ENCODE measurements at places on chromosomes 7 and 10.

- no peak for DNase-seq
These were observed 187.4 kb downstream of the PARD3 start for GRCh38 chr10:34627741-34628140.

DNA sequence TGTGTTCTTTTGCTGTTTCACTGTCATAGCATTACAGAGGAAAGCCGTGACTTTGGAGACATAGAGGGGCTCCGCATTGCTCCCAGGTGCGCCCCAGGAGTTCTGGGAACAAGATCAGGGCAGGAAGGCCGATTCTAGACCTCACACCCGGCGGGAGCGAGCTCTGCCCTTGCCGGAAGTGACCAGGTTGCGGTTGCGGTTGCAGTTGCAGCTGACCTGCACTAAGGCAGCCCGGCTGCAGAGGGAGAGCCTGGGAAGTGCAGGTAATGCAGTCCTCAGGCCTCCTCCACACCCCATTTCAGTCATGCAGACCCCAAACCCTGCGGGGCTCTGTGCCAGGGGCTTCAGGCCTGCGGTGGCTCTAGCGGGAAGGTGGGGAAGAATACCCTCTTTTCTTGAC lies 130.0 kb upstream of the LANCL2 start:
- DNase-seq: no peak

- DNase-seq: no peak
These were observed 261.0 kb downstream of the STK31 start for GRCh38 chr7:23971031-23971430.

- no peak for DNase-seq
These were observed 71.4 kb downstream of the ITGB8 start for GRCh38 chr7:20401861-20402746.

DNA sequence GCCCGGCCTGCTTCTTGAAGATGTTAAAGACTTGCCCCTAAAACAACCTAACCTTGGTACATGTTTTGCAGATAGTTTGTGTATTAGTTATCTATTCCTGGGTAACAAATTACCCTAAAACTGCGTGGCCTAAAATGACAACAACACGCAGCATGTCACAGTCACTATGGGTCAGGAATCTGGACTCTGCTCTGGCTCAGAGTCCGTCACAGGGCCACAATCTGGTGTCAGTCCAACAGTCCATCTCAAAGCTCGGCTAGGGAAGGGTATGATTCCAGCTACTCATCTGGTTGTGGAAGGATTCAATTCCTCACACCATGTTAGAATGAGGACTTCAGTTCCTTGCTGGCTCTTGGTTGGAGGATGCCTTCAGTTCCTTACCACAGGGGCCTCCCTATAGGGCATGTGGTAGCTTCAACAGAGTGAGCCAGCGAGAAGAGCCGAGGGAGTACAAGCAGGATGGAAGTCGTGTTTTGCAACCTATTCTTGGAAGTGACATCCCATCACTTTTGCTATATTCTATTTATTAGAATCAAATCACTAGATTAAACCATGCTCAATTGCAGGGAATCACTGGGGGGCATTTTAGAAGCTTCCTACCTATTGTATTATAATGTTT lies 71.3 kb downstream of the ANLN start:
- no peak for DNase-seq

DNA sequence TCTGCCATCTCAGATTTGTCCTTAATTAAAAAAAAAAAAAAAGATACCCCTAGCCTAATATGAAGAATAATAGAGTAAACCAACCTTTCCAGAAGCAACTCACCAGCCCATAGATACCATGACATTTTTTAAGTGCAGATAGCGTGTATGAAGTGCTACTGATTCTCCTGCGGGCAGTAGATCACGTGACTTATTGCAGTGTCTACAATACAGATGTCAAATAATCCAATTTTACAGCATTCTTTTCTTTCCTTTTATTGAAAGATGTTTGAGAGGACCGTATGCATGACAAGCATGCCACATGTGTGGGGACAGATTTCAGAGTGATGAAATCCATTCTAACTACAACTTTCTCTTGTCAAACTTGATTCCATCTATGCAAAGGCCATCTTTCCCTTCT lies 232.9 kb upstream of the SP4 start:
- DNase-seq: no peak

GRCh38 chr7:71626206-71626605 lies 494.3 kb downstream of the GALNT17 start:
- DNase-seq: no peak

DNA sequence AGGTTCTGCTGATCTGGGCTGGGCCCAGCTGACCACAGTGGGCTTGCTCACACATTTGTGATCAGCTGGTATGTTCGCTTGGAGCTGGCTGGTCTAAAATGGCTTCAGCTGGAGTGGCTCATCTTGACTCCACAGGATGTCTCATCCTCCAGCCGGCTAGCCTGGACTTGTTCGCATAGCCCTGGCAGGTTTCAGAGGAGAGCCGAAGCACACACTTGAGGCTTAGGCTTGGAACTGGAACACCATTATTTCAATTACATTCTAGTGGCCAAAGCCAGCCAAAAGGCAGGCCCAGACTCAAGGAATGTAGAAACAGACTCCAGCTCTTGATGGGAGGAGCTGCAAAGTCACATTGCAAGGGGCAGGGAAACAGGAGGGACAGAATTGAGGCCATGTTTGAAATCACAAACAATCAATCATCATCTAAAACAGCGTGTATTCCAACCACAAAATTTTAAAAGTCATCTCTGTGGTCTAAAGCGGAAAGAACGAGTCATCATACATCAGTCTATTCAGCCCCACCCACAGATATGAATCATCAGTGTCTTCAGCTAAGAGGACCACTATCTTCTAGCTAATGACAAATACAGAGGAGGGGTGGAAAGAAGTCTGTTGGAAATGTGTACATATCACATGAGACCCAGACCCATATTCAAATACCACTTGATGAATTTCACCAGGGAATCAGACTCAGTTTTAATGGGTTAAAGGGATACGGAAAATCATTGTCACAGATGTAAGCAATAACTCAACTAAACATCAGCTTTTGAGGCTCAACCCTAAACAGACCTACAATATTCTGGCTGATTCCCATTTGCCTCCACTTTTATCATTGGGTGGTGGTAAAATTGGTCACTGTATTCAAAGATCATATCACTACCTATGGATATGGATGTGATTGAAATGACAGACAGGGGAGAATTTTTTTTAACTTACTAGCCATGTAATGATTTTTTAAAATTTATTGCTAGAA lies 139.0 kb upstream of the MKLN1 start:
- DNase-seq: no peak

DNA sequence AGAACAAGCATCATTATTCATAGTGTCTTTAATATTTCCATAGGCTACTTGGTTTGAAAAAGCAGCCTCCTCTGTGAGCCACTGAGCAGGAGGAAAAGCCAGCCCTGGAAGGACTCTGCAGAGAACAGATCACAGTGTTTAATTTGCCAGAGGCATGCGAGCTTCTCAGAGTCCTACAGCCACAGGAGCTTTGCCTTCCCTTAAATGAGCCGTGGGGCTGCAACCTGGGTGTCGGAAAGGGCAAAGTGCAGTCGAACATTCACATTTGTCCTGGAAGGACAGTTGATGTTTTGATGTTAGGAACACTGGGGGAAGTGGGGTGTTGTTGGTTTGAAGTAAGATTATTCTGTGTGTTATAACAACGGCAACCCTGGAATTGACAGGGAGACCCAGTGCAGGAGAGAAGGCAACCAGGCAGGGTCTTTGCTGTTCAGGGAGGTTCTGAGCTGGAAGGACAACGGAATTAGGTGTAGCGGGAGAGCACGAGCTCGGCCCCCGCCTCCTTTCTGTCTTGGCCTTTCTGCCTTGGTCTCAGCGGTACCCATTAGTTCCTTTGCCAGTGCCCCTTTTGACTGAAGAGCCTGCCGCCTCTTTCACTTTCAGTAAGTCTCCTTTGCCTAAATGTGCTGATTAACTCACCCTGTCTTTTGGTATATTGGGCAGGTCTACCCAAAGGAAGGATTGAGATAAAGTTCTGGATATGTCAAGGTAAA lies 192.3 kb upstream of the PITRM1 start:
- DNase-seq: no peak

Measured in NCI-H2081 treated with DMSO at 0.1 percent for 48 hours (cell line).